Common myeloid progenitor, CD34-positive (primary cell): ENCODE measurements at places on chromosomes 6 and 20.

- no peaks in the 10 kb centered on the region for H3K27me3 ChIP-seq
- no peak for DNase-seq
- H3K4me3 ChIP-seq = no peak overlapping the region
- H3K27ac ChIP-seq = no peak overlapping the region
- H3K4me1 ChIP-seq = no peaks in the 10 kb centered on the region
Observed at GRCh38 chr6:170257376-170257775, 33.5 kb downstream of the DLL1 start.

DNA sequence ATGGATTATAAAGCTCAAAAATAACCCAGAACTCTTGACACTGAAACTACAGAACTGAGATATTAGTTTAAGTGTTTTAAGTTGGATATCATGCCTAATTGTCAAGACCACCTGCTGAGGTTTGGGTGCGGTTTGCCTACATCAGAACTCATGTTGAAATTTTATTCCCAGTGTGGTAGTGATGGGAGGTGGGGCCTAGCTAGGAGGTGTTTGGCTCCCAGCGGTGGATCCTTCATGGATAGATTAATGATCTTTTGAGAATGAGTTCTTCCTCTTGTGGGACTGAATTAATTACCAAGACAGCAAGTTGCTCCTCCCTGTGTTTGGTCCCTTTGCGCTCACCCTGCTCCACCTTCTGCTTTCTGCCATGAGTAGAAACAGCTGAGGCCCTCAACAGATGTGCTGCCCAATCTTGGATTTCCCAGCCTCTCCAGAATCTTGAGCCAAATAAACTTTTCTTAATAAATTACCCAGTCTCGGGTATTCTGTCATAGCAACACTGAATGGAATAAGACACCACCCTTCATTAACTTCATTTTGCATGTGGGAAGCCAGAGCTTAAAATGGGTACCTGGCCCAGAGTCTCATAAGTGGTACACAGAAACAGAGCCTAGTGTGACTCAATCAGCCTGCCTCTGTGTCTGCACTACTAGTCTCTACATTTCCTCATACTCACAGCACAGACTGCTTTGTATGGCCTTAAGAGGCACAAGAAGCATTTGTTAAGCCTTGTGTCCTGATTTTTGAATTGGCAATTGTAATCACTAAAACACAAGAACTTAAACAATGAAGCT is 158.4 kb downstream of the IBTK start:
- H3K36me3 ChIP-seq = no peaks in the 10 kb centered on the region
- H3K27me3 ChIP-seq = no peaks in the 10 kb centered on the region
- no peaks in the 10 kb centered on the region for H3K4me1 ChIP-seq
- no peak overlapping the region for H3K4me3 ChIP-seq

- no peaks in the 10 kb centered on the region for H3K27me3 ChIP-seq
- H3K27ac ChIP-seq = no peak overlapping the region
- DNase-seq = no peak
- peaks cover 18% of the 10 kb centered on the region for H3K36me3 ChIP-seq
Observed at GRCh38 chr6:144578385-144579350, 293.5 kb downstream of the UTRN start.

DNA sequence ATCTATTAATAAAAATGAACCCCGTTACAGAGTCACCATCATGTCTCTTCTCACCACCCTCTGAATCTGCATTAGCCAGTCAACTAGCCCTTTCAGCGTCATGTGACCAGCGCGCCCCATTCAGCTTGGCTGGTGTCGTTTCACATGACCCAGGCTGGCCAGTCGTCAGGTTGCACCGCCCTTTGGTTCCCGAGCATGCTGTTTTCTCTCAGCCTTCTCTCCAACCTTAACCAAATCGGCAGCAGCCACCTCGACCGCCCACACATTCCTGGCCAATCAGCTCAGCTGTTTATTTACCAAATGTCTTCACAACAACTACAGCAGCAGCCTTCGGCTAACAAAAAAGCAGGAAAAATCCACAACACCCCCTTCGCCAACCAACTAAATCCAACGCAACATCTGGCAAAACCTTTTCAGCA is 5.6 kb downstream of the SRSF3 start:
- peaks cover 33% of the 10 kb centered on the region for H3K4me1 ChIP-seq
- no peak overlapping the region for H3K27ac ChIP-seq
- H3K4me3 ChIP-seq = no peak overlapping the region

DNA sequence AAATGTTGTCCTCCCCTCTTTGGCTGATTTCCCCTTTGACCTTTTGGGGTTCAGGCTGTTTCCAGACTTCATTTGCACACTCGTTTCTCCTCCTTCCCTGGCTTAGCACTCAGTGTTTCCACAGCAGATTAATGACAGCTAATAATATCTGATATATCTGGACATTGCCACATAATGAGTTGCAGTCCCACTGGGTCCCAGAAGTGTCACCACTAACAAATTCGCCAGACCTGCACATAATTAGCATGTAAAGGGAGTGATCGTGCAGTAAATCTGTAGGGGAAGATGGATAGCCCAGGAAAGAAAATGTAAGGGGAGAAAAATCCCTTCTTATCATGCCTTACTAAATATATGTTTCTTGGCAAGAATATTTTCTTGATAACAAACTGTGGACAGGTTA is 922.1 kb downstream of the TFAP2A start:
- H3K27ac ChIP-seq = no peak overlapping the region
- H3K4me1 ChIP-seq = no peaks in the 10 kb centered on the region
- no peak overlapping the region for H3K4me3 ChIP-seq
- no peaks in the 10 kb centered on the region for H3K36me3 ChIP-seq
- DNase-seq = no peak

DNA sequence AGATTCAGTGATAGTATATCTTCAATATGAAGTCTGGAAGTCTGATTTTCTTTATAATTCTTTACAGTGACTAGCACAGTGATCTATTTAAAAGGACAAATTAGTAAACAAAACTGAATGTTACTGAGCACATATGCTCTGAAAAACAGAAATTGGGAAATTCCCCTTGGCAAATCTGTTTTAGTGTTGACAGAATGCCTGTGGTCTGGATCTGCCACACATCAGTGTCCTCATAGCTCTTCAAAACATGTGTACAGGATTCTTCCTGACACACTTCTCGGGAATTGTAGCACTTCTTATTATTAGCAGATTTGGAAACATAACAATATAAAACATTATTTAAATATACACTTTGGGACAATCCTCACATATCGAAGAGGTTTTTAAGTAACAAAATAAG is 354.3 kb downstream of the COL12A1 start:
- H3K36me3 ChIP-seq = no peaks in the 10 kb centered on the region

- H3K4me1 ChIP-seq = no peaks in the 10 kb centered on the region
- no peak overlapping the region for H3K27ac ChIP-seq
- H3K27me3 ChIP-seq = no peaks in the 10 kb centered on the region
- no peaks in the 10 kb centered on the region for H3K36me3 ChIP-seq
- DNase-seq = no peak
Observed at GRCh38 chr6:38404355-38404754, 235.4 kb downstream of the BTBD9 start.

GRCh38 chr6:54299542-54300269 is 8.5 kb upstream of the TINAG start:
- no peak overlapping the region for H3K4me3 ChIP-seq
- no peaks in the 10 kb centered on the region for H3K27me3 ChIP-seq
- no peaks in the 10 kb centered on the region for H3K4me1 ChIP-seq

DNA sequence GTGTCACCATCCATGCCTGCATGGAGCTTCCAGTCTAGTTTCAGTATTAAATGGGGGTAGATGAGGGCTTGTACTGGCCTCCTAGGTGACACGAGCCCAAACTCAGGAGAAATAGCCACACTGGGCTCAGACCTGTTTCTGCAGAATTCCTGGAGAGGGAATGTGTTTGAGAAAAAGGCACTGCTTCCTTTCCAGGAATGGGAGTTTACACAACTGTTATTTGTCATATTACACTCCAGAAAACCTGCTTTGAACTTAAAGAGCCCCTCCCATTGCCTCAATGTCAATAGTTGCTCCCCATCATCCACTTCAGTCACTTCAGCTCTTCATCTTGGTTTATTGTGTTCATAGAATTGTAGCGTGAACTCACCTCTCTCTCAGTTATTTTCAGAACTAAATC is 151.5 kb downstream of the CFAP61 start:
- H3K4me1 ChIP-seq = no peaks in the 10 kb centered on the region
- no peak overlapping the region for H3K27ac ChIP-seq
- H3K4me3 ChIP-seq = no peak overlapping the region
- H3K36me3 ChIP-seq = no peaks in the 10 kb centered on the region
- H3K27me3 ChIP-seq = peaks cover 2% of the 10 kb centered on the region
- no peak for DNase-seq

DNA sequence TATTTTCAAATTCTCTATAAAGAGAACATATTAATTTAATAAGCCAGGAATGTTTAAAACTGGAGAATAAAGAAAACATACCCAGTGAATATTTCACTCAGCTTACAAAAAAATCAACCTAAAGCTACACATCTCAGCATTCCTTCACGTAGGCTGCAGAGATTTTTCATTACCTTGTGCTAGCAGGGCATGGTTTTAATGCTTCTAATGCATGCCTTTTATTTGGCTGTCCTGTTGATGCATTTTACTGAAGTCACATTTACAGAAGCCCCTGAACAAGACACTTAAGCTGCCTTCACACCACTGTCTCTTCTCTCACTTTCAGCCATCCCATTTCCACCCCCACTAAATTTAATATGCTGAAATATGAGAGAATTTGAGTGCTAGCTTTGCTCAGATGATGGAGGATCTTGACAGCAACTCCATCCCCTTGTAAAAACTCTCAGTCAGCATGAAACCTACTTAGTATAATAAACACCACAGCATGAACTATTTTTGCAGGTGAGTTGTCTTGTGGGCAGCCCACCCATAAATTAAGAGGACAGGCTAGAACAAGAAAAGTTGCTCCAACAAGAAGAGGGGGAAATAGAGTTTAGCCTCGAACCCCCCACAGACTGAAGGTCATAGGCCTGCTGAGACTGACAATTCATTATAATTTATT is 159.4 kb downstream of the SIM1 start:
- DNase-seq = no peak
- no peak overlapping the region for H3K27ac ChIP-seq
- H3K4me3 ChIP-seq = no peak overlapping the region
- H3K36me3 ChIP-seq = no peaks in the 10 kb centered on the region

GRCh38 chr20:44056010-44056698 is 130.8 kb downstream of the JPH2 start:
- DNase-seq = peak; percentile 73
- H3K27me3 ChIP-seq = peaks cover 5% of the 10 kb centered on the region
- H3K4me1 ChIP-seq = no peaks in the 10 kb centered on the region
- no peaks in the 10 kb centered on the region for H3K36me3 ChIP-seq
- H3K27ac ChIP-seq = no peak overlapping the region
- no peak overlapping the region for H3K4me3 ChIP-seq

DNA sequence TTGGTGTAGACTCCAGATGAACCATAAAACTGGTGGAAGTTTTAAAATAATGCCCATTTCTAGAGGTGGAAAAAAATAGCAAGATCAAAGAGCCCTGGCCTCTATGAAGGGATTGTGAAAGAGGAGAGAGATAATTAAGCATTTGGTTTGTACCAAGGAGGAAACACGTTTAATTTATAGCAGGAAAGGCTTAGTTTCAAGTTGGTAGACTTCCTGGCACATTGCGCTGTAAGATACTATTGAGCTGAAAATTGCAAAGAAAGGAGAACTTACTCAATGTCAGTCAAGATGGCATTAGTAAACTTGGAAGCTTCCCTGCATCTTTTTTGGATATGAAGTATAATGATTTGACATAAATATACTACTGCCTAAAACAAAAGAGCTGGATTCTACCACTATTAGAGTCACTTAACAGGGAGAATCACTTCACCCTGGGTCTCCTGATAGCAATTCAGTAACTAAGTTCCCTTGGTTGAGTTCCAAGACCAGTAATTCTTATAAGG is 24.4 kb downstream of the MARCKS start:
- H3K4me1 ChIP-seq = peaks cover 14% of the 10 kb centered on the region
- no peak overlapping the region for H3K27ac ChIP-seq
- no peak overlapping the region for H3K4me3 ChIP-seq
- no peaks in the 10 kb centered on the region for H3K27me3 ChIP-seq

DNA sequence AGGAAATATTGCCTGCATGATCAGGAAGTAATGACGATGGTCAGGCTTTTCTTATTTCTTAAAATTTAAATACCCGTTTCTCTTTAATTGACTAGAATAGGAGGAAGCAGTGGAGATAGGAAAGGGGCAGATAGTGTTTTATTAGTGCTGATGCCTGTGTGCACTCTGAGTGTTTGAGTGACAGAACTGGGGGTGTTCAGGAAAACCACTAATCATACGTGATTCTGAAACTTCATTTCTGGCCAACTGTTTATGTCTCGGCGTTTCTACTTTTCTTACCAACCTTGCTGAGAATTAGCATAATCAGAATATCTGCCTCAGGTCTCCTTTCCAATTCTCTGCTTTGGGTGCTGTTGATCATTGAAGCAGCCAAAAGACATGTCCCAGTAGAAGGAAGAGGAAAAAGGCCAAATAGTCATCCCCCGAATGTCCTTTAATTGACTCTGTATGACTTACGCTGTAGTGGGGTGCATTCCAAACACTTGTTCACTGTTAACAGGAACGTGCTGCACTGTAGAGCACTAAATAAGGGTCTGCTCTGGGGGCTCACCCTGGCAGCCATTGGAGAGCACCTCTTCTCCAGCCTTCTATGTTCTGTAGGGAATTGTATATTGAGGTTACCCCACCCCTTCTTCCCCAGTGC is 152.9 kb downstream of the JARID2 start:
- H3K36me3 ChIP-seq = peaks cover 3% of the 10 kb centered on the region
- H3K27me3 ChIP-seq = no peaks in the 10 kb centered on the region
- H3K4me3 ChIP-seq = peak overlapping the region; percentile 38
- peaks cover 60% of the 10 kb centered on the region for H3K4me1 ChIP-seq
- H3K27ac ChIP-seq = no peak overlapping the region
- peak; percentile 75 for DNase-seq

DNA sequence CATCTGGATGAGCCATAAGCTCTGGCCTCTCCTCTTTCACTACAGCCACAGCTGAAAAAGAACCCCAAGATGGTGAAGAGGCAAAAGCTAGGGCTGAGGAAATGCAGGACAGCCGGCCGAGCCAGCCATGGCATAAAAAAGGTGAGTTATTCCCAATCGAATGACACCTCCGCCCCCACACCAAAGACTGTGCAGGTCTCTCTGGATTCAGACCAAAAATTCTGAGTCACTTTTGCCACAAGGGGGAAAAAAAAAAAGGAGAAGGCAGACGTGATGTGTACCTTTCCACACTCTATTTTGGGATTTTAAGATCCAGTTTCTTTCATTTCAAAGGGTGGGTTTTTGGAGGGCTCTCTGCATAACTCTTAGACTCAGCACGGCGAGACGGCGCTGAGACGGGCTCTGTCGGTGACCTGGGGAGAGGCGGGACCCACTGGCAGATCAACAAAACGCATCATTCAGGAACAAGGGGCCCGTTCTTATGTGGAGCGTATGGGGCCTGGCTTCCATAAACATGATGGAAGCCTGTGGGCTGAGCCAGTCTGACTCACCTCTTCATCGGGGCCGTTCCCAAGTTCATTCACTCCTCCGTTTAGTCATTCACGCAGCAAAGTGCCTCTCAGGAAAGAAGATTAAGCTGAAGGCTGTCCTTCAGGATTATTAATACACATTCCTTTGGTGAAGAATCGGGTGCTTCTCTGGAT is 54.8 kb downstream of the NFATC2 start:
- H3K4me3 ChIP-seq = no peak overlapping the region
- peaks cover 29% of the 10 kb centered on the region for H3K36me3 ChIP-seq
- H3K4me1 ChIP-seq = peaks cover 28% of the 10 kb centered on the region
- H3K27ac ChIP-seq = no peak overlapping the region
- no peaks in the 10 kb centered on the region for H3K27me3 ChIP-seq

GRCh38 chr6:163825033-163825432 is 410.5 kb downstream of the QKI start:
- peaks cover 89% of the 10 kb centered on the region for H3K27me3 ChIP-seq
- H3K4me3 ChIP-seq = no peak overlapping the region
- no peaks in the 10 kb centered on the region for H3K36me3 ChIP-seq

GRCh38 chr6:113829696-113830045 is 27.5 kb upstream of the MARCKS start:
- no peak overlapping the region for H3K4me3 ChIP-seq
- no peak for DNase-seq
- no peaks in the 10 kb centered on the region for H3K36me3 ChIP-seq
- H3K27me3 ChIP-seq = no peaks in the 10 kb centered on the region
- H3K27ac ChIP-seq = no peak overlapping the region
